ENCODE measurements at places on chromosomes 12 and 14.

- no peak for DNase-seq
Measured at GRCh38 chr12:109900752-109901580, 892 bp downstream of the TCHP start.

DNA sequence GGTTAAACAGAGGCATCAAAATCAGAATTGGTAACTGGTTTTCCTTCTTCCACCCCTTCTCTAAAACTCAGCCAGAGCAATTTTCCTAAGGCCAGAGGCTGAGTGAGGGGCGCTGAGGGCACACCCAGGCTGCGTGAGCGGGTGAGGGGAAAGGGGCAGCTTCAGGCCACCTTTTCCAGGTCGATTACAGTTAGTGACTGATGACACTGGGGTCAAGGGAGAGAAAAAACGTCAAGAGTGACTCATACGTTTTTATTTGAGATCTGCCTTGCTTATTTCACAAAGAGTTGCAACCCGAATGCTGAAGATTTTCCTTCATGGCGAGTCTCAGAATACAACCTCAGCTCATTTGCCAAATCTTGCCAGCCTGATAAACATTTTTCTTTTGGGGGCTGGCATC, 46.7 kb upstream of the EVL start:
- no peak for DNase-seq

- no peak for DNase-seq
Measured at GRCh38 chr12:115636546-115636945, 640.9 kb downstream of the MED13L start.

DNA sequence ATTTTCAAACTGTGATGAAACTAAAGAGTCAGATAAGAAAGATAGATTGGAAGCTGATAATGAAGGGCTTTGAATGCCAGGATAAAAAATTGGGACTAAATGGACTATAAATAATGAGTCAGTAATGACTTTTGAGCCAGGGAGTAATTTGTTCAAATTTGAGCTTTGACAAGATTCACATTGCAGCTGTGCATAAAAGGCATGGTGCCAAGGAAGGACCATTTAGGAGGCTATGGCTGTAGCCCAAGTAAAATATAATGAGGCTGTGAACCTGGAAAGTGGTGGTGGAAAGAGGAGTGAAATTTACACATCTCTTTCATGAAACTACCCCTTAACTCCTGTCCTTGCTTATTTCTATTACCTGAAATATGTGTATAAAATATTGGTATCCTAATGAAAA, 218.5 kb downstream of the SLC6A15 start:
- no peak for DNase-seq

DNA sequence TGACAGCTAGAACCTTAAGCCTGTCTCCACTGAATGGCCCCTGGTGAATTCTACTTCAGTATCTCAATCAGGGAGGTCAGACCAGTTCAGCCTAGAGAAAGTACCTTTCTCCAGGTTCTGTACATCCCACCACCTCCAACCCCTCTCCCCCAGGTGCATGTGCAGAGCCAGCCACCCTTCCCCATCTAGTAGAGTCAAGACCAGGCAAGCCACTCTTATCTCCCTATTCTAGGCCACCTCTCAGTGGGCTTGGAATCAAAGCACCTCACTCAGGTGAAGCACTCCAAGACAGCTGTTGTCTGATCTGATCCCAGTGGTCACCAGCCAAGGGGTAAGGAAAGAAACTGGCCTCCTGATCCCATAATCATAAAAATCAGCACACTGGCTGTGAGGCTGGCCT, 340.9 kb downstream of the BCL11B start:
- DNase-seq = no peak

DNA sequence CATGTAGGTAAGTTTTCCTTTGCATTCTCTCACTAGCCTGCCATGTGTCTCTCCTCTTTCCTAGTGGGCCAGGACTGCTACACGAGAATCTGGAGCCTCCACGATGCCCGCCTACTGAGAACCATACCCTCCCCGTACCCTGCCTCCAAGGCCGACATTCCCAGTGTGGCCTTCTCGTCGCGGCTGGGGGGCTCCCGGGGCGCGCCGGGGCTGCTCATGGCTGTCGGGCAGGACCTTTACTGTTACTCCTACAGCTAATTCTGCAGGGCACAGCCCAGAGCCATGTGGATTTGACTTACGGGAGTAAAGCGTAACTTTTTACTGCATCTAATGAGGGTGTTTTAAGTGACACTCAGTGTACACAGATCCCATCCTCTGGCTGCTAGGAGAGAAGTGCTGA, 32.3 kb downstream of the DCAF4 start:
- no peak for DNase-seq

- no peak for DNase-seq
Measured at GRCh38 chr12:39830852-39831520, 211.4 kb upstream of the ABCD2 start.

Measured in RPMI8226 (cell line).